NCI-H1436 treated with DMSO at 0.1 percent for 48 hours (cell line): ENCODE measurements at places on chromosomes 3 and 15.

- DNase-seq, result no peak
These were observed 136.7 kb upstream of the TLE3 start for GRCh38 chr15:70234256-70234905.

GRCh38 chr3:6062261-6063187 lies 798.4 kb upstream of the GRM7 start:
- DNase-seq, result no peak

DNA sequence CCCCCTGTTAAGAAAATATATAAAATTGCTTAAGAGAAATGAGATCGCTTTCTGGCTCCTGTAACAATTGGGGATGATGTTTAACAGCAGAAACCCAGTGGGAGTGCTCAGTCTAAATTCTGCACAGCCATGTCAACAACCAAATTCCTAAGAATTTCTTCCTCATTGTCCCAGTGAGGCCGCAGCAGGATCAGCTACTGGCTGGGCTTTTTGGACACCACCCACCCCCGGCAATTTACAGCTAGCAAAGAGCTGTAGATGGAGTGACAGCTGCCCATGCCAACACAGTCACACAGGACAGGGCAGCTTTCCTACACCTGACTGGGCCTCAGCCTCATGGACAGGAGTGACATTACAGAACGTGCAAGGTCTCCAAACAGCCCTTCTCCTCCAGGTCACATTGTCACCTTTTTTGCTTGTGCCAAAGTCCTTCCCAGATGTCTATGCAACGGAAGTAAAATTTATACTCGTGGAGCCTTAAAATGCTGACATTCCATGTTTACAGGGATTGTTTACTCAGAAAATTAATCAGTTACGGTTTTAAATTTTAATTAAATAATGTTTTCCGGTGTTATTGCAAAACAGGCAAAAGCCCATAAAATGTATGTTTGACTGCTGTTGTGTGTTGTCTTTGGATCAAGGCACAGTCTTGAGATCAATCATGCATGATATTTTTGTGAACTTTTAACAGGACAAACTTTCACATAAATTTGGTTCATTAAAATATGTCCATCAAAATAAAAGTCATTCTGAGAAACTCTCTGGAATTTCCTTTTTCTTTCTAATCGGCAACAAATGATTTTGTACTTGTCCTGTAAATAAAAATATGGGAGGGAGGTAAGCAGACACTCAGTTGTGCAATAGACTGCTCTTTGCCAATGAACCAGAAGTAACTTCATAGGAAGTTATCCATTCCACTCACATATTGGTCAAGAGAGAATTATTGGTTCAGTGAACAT lies 943.2 kb downstream of the MCTP2 start:
- no peak for DNase-seq

DNA sequence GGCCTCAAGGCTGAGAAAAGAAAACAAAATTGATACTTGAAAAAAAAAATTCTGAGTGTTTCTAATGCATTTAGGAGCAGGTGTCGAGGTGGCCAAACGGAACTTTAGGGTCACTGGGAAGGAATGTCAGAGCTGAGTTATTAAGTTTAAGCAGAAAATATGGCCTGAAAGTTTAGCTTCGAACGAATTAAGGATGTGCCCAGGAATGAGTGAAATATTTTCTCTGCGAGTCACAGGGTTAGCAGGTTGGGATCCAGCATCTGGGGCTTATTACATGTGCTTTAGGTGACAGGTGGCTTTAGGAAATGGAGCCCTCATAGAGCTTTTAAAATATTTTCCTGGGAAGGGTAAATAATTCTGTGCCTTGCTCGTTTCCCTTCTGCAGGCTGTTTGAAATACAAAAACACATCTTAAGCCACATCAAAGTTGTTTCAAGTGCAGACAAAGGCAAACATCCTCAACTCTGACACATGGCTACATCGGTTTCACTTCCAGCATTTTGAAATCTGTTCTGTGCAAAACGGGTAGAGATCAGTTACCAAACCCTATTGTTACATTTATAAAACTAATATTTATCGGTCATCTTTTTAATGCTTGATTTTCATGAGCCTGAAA lies 143.1 kb upstream of the ARRDC4 start:
- no peak for DNase-seq

- DNase-seq, result no peak
These were observed 91.6 kb upstream of the RGMA start for GRCh38 chr15:93180656-93181055.

- no peak for DNase-seq
These were observed 326.3 kb downstream of the ARRDC4 start for GRCh38 chr15:98286831-98287230.

- no peak for DNase-seq
These were observed 254.6 kb downstream of the UACA start for GRCh38 chr15:70508561-70509281.

DNA sequence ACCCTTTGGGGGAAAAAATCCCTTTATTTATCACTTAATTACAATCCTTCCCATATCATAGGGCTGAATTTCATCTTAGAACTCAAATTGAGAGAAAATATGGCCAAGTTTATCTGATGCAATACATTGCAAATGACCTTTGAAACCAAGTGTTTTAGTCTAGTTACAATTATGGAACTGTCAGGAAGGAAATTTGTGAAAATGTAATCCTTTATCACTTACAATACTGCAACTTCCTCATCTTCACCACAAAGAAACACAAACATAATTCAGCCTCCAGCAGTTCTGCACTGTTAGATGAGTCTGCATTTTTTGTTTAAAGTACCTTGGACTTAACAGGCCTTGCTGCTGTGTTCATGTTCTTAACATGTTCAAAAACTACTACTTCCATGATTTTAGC lies 4.6 kb downstream of the CCPG1 start:
- no peak for DNase-seq

- no peak for DNase-seq
These were observed 47.7 kb downstream of the MORC1 start for GRCh38 chr3:109070211-109070610.

DNA sequence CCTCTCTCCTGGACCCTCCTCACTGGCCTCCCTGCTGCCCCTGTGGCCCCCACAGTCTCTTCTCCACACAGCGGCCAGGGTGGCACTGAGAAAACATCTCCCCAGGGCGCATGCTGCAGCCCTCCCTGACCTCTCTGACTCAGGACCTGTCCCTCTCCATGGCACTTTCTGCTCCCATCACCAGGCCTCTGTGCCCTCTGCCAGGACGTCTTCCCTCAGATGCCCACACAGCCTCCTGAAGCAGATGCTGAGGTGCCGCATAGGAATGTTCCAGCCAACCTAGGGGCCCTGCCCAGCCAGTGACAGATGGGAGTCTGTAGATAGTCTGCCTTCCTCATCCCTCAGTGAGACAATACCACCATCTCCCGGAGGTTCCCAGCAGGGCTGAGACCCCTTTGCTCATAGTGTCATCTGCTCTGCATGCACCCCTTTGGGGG lies 8.7 kb downstream of the MYL3 start:
- DNase-seq, result no peak

DNA sequence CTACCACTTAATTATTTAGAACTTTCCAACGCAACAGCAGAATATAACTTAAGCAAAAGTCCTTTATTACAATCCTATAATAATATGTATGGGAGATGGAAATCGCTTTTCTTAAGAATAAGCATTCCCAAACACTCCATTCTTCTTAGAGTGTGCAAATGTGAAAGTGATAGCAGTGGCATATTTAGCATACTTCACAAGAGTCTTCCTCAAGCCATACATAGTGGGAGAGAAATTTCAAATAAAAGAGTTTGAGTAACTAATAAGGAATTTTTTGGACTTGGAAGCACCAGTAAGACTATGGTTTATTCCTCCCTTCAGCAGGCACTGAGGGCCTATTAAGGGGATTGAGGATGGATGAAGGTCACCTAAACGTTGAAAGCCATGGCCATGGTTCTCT lies 22.1 kb upstream of the BNC1 start:
- no peak for DNase-seq

DNA sequence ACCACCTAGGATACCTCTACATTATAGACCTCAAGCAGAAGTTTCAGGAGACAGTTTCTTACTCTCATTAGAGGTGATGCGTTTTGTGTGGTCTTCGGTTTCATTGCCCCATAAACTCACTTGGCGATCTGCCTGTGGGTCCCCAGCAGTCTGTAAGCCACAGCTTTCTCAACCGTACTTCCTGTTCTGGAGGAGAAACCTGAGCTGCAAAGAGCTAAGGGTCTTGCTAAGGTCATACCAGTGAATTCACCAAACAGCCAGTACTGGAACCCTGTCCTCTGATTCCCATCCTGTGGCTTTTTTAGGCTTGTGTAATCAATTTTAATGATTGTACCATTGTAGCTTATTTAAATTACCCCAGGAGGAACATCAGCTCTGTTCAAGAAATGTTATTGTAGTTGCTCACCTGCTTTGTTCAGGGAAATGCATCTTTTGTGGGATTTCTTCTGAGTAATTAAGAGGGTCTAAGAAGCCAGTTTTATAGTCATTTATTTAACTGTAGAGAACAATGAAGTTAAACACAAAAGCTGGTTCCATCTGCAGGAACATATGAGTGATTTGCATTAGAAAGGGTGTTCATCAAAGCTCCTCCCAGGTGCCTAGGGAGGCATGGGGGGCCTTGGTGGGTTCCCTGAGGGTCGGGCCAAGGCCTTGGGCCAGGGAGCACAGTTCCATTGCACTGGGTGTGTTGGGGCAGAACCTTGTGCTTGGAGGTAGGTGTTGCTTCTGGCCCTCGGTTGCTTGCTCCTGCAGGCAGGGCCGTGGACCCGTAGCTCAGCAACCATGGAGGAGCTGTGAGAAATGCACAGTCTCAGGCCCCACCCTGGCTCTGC lies 69.6 kb downstream of the APBA2 start:
- DNase-seq, result no peak

DNA sequence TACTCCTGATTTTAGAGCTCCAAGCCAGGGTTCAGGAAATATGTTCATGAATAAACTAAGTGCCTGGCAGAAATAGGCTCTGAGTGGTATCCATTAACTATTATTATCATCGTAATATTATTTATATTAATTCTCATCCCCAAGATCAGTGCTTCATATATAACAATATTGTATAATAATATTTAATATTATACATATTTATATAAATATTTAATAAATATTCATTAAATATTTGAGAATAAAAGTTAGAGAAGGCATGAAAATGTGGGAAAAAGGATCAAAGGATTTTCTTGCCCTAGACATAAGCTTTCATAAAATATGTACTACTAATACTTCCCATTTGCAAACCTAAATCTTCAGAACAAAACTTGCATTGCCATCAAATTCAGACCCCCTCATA lies 196.5 kb downstream of the ZMAT3 start:
- DNase-seq, result no peak

- no peak for DNase-seq
These were observed 132.9 kb downstream of the MAGI1 start for GRCh38 chr3:65905771-65906170.

GRCh38 chr3:70981231-70981880 lies 602.2 kb downstream of the FOXP1 start:
- DNase-seq, result no peak

GRCh38 chr3:14299767-14300166 lies 102.6 kb upstream of the SLC6A6 start:
- no peak for DNase-seq

GRCh38 chr3:48708481-48708889 lies 8.5 kb downstream of the IP6K2 start:
- no peak for DNase-seq

DNA sequence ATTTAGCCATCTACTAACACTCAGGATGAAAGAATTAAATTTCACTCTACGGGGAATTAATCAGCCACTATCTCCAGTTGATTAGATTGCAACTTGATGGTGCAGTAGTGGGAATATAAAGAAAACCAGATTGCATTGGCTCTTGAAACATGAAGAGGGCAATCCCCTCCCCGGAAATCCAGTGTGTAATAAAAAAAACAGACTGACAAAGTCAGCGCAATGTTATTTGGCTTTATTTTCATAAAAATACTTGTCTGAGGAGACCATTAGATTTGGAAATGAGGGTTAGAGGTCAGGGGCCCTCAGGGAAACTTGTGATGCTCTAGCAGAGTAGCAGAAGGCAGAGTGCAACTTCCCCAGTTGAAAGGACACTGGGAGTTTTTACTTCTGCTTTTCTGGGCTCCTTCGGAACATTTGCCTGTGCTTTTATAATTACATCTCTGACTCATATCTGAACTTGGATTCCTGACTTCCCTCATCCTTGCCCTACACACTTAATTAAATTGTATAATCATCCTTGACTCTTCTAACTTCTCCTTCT lies 326.8 kb downstream of the TUSC7 start:
- no peak for DNase-seq

GRCh38 chr15:100918034-100918689 lies 995 bp upstream of the LRRK1 start:
- no peak for DNase-seq

DNA sequence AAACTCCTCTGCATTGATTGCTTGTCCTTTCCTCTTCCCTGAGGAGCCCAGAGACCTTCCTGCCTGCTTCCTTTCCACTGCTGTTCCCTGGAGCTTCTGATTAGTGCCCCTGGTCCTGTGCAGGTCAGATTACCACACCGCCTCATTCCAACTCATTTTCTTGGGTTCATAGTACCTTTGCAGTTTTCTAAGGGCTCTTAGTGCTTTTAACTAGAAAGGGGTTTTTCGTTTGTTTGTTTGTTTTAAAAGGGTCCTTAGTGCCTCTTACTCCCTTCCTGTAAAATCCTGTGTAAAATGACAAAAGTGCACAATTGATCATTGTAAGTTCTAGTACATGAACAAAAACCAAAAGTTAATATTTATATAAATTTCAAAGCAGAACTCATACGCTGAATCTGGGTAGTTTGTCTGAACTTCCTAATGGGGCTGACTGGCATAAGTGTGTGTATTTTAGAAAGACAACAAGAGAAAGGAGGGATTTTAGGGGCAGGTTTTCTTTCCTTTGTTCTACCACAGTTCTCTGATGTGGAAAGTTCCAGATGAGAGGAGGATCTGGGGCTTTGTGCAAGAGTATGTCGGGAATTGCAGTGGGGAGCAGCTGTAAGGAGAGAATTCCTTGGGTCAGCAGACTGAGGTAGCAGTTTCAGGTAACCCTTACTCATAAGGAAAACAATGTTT lies 30.6 kb downstream of the SNRK start:
- no peak for DNase-seq

- DNase-seq, result no peak
These were observed 7.1 kb upstream of the PXK start for GRCh38 chr3:58325525-58325992.

- DNase-seq, result no peak
These were observed 106.5 kb downstream of the TIGIT start for GRCh38 chr3:114400371-114400770.

DNA sequence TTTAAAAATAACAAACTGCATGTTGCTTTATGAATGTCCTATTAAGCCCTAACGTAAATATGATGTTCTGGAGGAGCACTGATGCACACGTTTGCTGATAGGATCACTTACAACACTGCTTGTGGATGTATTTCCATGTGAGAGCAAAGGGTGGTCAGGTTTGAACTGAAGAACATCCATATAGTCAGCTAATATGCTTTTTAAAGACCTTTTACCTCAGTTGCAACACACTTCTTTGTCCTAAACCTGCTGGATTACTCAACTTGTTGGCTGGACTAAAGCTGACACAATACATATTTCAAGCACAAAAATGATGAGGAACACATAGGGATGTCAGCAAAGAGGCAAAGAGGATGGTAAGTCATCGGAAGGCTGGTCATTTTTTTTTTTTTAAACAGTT lies 186.6 kb downstream of the TIGIT start:
- DNase-seq, result no peak

GRCh38 chr3:111858642-111859041 lies 423 bp upstream of the PHLDB2 start:
- no peak for DNase-seq

GRCh38 chr3:196942915-196943277 lies 568 bp upstream of the NCBP2 start:
- DNase-seq, result no peak
